ENCODE measurements at places on chromosomes 6 and 20.

GRCh38 chr20:61861054-61861841 is 204.4 kb downstream of the TAF4 start:
- DNase-seq, result no peak

GRCh38 chr6:159229651-159230051 is 60.5 kb downstream of the FNDC1 start:
- no peak for DNase-seq

- no peak for DNase-seq
Measured at GRCh38 chr6:70389261-70389660, 24.0 kb upstream of the FAM135A start.

- peak; percentile 57 for DNase-seq
Measured at GRCh38 chr6:125789576-125790357, 993 bp upstream of the NCOA7 start.
